ENCODE measurements at places on chromosomes 4 and X. TPM values are rescaled to one million over a fixed set of nuclear protein-coding genes. Genes with fewer than 3 reads are reported as not detected.

DNA sequence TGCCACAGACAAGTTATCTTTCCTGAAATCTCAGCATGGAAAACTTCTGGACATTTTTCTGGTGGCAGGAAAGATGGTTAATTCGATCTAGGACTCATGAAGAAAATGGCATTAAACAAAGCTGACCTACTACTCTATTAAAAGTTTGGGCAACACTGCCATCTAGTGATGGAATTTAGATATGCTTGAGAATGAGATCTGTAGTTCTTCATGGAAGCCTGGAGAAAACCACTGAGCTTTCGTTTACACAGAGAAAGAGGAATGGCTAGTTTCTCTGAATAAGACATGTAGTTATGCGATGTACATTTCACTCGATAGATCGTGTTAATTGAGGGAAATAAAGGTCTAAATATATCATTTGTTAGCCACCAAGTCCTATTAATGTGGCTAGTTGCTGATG is 51.7 kb upstream of the CHRDL1 start:
- peak; percentile 12 for DNase-seq
- no peak overlapping the region for H3K27ac ChIP-seq
- H3K27me3 ChIP-seq: peaks cover 73% of the 10 kb centered on the region
- H3K4me1 ChIP-seq: no peaks in the 10 kb centered on the region
- no peak overlapping the region for H3K4me3 ChIP-seq

Gene AMBN
- total RNA-seq: not detected

- H3K4me3 ChIP-seq: no peak overlapping the region
- no peak for DNase-seq
- H3K4me1 ChIP-seq: no peaks in the 10 kb centered on the region
- no peaks in the 10 kb centered on the region for H3K27me3 ChIP-seq
- H3K36me3 ChIP-seq: no peaks in the 10 kb centered on the region
- H3K27ac ChIP-seq: no peak overlapping the region
Measured at GRCh38 chr4:95283320-95283719, 265.5 kb downstream of the UNC5C start.

DNA sequence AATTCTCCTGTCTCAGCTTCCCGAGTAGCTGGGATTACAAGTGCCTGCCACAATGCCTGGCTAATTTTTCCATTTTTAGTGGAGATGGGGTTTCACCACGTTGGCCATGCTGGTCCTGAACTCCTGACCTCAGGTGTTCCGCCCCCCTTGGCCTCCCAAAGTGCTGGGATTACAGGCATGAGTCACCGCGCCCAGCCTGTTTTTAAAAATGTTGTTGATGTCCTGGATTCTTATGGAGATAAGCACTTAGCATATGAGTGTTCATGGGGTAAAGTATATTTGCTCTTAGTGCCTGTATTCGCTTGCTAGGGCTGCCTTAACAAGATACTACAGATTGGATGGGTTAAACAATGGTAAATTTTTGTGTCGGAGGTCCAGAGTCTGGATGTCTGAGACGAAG is 91.7 kb downstream of the CEP44 start:
- H3K36me3 ChIP-seq: no peaks in the 10 kb centered on the region
- H3K4me3 ChIP-seq: no peak overlapping the region
- H3K4me1 ChIP-seq: no peaks in the 10 kb centered on the region
- DNase-seq: no peak

Gene ARX
- not detected for total RNA-seq

DNA sequence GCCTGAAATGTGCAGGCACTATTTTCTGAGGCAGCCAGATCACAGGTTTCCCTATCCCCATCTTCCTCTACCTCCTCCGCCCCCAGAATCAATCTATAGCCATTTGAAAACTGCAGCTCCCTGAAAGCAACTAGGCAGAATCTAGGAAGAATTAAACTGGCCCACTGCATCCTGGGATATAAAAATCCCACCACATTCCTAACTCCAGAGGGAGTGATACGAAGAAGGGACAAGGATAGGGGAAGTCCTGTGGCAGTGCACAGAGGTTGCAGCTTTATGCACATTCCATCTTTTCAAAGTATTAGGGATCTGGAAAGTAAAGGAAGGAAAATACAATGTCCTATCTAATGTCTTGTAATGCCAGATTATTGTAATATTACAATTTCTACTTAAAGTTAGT is 18.3 kb upstream of the HERC3 start:
- no peaks in the 10 kb centered on the region for H3K36me3 ChIP-seq
- DNase-seq: no peak
- no peaks in the 10 kb centered on the region for H3K27me3 ChIP-seq

DNA sequence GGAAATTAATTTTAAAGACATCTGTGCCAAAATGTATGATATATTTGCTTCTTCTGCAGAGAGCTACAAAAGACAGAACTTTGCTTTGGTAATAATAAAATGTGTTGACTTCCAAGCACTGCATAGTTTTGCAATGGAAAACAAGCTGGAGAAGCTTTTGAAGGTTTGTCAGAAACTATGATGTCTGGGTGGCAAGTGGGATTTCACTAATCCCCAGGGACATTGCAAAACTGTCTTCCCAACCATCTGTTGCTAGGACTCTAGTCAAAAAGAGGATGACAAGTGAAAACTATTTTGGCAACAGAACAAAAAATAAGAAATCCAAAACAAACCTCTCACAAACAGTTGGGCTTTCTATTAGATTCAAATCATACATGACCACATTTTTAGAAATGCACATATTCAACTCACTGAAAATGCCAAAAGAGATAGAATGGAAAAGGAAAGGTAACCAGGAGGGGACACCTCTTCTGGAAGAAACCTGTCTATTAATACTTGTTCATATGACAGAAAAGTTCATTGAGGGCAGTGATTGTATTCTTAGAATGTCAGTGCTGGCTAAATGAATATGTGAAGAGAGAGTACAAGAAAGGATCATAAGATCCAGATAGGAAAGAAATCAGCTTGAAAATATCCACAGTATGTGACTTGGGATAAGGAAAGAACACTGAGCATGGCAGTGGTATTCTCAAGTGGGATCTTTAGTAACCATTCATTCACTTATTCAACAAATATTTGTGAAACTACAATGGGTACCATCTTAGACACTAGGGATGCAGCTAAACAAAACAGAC is 228.0 kb downstream of the RASL11B start:
- DNase-seq: no peak
- peaks cover 30% of the 10 kb centered on the region for H3K4me1 ChIP-seq

- no peaks in the 10 kb centered on the region for H3K4me1 ChIP-seq
- DNase-seq: no peak
- no peaks in the 10 kb centered on the region for H3K27me3 ChIP-seq
- H3K36me3 ChIP-seq: no peaks in the 10 kb centered on the region
Measured at GRCh38 chr4:57905965-57906364, 795.8 kb upstream of the IGFBP7 start.

DNA sequence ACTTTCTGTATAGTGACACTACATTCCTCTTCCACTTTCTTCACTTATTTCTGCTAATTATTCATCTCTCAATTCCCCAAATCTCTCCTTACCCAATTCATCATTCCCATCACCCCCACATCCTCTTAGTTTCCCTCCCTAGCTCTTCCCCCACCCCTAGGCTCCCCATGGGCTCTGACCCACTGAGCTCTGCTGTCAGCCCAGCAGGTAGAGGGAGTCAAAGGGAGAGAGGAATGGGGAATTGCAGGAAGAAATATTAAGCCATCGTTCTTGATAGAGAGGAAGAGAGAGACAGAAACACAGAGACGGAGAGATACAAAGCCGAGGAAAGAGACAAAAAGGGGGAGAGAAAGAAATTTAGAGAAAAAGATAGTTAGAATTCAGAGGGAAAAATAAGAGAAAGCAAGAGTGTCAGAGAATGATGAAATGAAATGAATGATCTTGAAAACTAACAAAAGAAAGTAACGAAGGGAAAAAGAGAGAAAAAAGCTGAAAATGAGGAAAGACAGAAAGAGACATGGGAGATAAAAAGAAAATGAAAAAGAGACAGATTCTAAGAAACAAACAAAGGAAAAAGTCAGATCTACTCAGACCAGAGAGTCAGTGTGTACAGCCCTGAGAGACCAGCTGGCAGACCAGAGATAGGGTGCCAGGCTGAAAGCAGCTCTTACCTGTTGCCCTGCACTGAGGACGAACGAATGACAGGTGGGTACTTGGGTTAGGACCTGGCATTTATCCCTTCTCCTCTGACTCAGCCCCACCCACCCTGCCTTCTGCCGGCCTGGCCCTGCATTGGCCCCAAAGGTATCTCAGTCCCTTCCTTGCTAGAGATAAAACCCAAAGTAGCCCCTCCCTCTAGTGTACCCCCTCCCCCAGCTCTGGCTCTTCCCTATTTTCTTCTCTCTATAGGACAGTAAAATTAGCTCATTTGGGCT is at the start of gene ALAS2:
Gene ALAS2 (minus strand): TSS at position 707 of the 935 bp plus-strand sequence. CDS start 4,977 bp downstream, outside the sequence.
- no peaks in the 10 kb centered on the region for H3K27me3 ChIP-seq
- H3K36me3 ChIP-seq: no peaks in the 10 kb centered on the region
- H3K4me1 ChIP-seq: no peaks in the 10 kb centered on the region
- H3K27ac ChIP-seq: no peak within 1 kb of the TSS

DNA sequence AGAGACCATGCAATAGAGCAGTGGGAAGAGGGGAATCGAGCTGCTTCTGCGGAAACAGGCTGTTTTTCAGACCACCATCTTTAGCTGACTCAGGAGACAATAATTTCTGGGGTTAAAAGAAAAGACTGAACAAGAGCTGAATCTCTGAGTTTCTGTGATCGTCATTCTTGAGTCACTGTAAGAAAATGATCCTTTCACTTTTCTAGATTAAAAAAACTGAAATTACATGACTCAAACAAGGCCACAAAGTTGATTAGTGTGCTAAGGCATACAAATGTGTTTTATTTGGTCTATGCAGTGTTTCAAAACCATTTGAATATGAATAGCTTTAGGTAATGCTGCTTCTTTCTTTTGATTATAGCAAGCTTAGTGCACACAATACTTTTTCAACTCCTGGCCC is 194.4 kb upstream of the RPL34 start:
- H3K36me3 ChIP-seq: no peaks in the 10 kb centered on the region
- no peaks in the 10 kb centered on the region for H3K27me3 ChIP-seq
- DNase-seq: no peak
- H3K27ac ChIP-seq: no peak overlapping the region
- H3K4me1 ChIP-seq: no peaks in the 10 kb centered on the region
- no peak overlapping the region for H3K4me3 ChIP-seq

GRCh38 chrX:17009856-17010625 is 63.6 kb downstream of the REPS2 start:
- DNase-seq: no peak
- H3K36me3 ChIP-seq: no peaks in the 10 kb centered on the region
- H3K4me1 ChIP-seq: no peaks in the 10 kb centered on the region
- H3K27me3 ChIP-seq: peaks cover 46% of the 10 kb centered on the region
- H3K4me3 ChIP-seq: no peak overlapping the region
- no peak overlapping the region for H3K27ac ChIP-seq

Gene KIAA0232
- total RNA-seq: 70.4 TPM

DNA sequence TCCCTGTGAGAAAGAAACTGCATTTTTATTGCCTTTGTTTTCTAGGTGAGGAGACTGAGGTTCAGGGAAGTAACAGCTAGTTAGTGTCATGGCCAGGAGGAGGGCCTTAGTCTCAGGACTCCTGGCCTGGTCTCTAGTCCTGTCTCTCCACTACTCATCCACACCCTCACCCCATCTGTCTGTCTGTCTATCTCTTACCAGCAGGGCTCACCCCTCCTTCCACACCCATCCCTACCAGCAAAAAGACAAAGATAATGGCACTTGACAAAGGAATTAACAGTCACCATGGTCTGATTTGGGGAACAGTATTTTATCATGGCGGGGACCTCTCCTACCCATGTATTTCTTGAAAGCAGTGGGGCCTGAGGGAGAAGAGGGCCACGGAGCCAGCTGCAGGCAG is 125.8 kb downstream of the REPS2 start:
- no peak overlapping the region for H3K4me3 ChIP-seq
- H3K27me3 ChIP-seq: peaks cover 55% of the 10 kb centered on the region
- H3K27ac ChIP-seq: no peak overlapping the region
- no peak for DNase-seq
- no peaks in the 10 kb centered on the region for H3K4me1 ChIP-seq

GRCh38 chr4:67885762-67886161 is 2.0 kb upstream of the TMPRSS11D start:
- H3K36me3 ChIP-seq: no peaks in the 10 kb centered on the region
- DNase-seq: no peak
- H3K27me3 ChIP-seq: no peaks in the 10 kb centered on the region
- H3K27ac ChIP-seq: peak overlapping the region; percentile 2

GRCh38 chr4:180538384-180539057 is 1704.7 kb upstream of the TENM3 start:
- H3K4me3 ChIP-seq: no peak overlapping the region
- DNase-seq: no peak
- no peak overlapping the region for H3K27ac ChIP-seq
- no peaks in the 10 kb centered on the region for H3K27me3 ChIP-seq
- no peaks in the 10 kb centered on the region for H3K36me3 ChIP-seq

DNA sequence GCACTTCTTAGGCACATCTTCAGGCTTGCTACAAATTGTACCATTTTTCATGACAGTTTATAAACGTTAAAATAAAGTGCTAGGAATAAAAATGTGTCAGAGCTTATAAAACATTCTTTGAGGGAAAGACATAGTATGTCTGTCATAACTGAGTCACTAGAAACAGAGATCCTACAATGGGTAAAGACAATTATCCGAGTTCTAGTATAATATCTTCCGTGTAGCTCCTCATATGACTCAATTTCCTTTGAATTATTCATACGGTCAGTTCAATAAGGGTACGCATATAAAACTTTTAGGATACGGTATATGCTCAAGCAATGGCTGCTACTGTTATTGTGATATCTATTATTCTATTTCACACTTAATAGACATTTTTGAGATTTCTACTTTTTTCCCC is 349.1 kb downstream of the PCDH10 start:
- H3K27ac ChIP-seq: no peak overlapping the region
- no peak overlapping the region for H3K4me3 ChIP-seq
- H3K4me1 ChIP-seq: no peaks in the 10 kb centered on the region
- no peaks in the 10 kb centered on the region for H3K36me3 ChIP-seq
- no peaks in the 10 kb centered on the region for H3K27me3 ChIP-seq
- DNase-seq: no peak

DNA sequence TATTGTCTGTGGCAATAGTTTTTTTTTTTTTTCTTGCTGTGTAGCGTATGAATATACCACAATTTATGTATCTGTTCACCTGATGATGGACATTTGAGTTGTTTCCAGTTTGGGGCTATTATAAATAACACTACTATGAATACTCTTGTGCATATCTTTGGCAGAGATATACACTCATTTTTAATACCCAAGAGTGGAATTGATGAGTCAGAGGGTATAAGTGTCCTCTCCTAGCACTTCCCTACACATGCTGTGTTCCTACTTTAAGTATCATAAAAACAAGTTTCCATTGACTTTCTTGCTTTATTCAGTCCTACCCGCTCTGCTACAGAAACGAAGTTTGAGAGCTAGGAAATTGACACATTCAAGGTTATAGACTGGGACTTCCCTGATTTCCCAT is 39.8 kb downstream of the XIAP start:
- no peaks in the 10 kb centered on the region for H3K4me1 ChIP-seq
- no peaks in the 10 kb centered on the region for H3K36me3 ChIP-seq
- H3K4me3 ChIP-seq: no peak overlapping the region
- no peak overlapping the region for H3K27ac ChIP-seq

GRCh38 chr4:173138624-173139023 is 30.0 kb upstream of the GALNT7 start:
- no peaks in the 10 kb centered on the region for H3K36me3 ChIP-seq
- no peaks in the 10 kb centered on the region for H3K4me1 ChIP-seq
- no peak for DNase-seq
- no peak overlapping the region for H3K4me3 ChIP-seq
- no peaks in the 10 kb centered on the region for H3K27me3 ChIP-seq
- no peak overlapping the region for H3K27ac ChIP-seq
